Naive B cell (primary cell): ENCODE measurements at places on chromosomes 5 and 9.

DNA sequence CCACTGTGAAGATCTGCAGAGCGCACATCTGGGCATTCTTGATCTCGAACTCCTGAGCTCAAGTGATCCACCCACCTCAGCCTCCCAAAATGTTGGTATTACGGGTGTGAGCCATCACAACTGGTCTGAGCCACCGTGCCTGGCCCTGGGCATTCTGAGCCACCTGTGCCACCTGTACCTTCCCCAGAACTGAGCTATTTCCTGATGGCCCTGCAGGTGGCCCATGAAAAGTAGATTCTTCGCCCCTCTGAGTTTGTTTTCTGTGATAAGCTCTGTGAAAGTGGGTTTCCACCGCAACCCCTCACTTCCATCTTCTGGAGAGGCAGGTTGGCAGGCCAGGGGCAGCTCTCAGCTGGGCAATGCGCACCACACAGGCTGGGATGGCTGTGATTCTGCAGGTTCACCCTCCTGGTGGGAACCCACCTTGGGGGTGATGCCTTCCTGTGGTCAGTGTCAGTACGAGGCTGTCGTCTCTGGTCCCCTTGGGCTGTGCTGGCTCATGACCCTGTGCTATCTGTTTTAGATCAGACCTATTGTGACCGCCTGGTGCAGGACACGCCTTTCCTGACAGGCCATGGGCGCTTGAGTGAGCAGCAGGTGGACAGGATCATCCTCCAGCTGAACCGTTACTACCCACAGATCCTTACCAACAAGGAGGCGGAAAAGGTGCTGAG, 11.3 kb downstream of the CARD19 start:
- DNase-seq, result no peak

DNA sequence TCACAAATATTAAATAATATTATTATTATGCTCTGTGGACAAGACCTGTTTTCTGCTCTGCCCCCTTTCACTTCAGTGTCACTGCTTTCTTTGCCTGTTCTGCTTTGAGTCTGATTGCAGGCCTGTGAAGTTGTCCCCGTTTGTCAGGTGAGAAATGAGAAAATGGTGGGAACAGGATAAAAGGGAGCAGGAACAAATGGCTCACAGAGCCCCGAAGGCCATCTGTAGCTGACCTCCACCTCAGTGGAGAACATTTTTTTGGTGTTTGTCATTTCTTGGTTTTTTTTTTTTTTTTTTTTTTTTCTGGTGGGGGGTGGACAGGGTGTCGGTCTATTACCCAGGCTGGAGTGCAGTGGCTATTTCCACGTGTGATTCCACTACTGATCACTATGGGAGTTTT, 13.2 kb upstream of the S100Z start:
- no peak for DNase-seq

GRCh38 chr5:40410231-40410861, 269.4 kb upstream of the PTGER4 start:
- DNase-seq, result peak; percentile 80

GRCh38 chr5:91059409-91059808, 323.7 kb downstream of the ARRDC3 start:
- no peak for DNase-seq
